ENCODE measurements at places on chromosomes 12 and 14. TPM values are rescaled to one million over a fixed set of nuclear protein-coding genes. Genes with fewer than 3 reads are reported as not detected.
A peak's percentile ranks its signal among the peaks of the same experiment; 100 is the strongest.

DNA sequence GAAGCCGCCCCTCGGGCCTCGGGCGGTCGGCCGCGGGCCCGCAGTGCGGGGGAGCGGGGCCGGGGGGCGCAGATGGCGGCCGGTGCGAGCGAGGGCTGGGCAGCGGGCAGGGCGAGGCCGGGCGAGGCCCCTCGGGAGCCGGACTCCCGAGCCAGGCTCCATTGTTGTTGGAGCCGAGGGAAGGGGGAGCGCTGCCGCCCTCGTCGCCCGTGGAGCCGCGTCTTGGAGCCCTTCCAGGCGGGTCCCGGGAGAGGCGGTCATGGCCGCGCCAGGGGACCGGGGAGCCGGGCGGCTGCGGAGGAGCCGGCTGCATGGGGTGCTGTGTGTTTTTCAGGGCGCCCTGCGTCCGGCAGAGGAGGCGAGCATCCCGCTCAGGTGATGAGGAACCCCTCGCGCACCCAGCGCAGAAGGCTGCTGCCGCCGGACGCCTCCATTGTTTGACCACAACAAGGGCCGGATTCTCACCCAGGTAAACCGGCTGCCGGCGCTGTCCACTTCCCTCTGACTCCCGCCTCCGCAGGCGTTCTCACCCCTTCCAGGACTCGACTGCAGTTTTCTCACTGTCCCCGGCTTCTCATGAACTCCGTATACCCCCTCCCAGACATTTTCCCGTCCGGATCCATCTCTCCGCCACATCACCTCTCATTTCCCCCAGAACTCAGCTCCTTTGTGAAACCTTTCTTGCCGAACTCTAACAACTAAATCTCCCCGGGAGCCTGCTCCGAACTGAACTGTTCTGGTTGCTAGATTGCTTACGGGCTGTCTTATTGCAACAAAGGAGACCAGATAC, 732 bp downstream of the ZNF664 start:
- no peak overlapping the region for H3K27ac ChIP-seq
- peak overlapping the region; percentile 94 for H3K4me3 ChIP-seq

The TIGAR gene
- 23.4 TPM for total RNA-seq

The DENND5B gene
- total RNA-seq = 14.2 TPM

The GSC gene
- total RNA-seq = not detected

- peak; percentile 14 for DNase-seq
- H3K27me3 ChIP-seq = no peaks in the 10 kb centered on the region
- H3K27ac ChIP-seq = no peak overlapping the region
- H3K36me3 ChIP-seq = no peaks in the 10 kb centered on the region
Measured at GRCh38 chr14:99686557-99687283, 2.6 kb downstream of the CYP46A1 start.

- no peak overlapping the region for H3K27ac ChIP-seq
- no peaks in the 10 kb centered on the region for H3K4me1 ChIP-seq
- H3K27me3 ChIP-seq = no peaks in the 10 kb centered on the region
- DNase-seq = peak; percentile 56
Measured at GRCh38 chr12:31874961-31875608, 84.1 kb upstream of the RESF1 start.

DNA sequence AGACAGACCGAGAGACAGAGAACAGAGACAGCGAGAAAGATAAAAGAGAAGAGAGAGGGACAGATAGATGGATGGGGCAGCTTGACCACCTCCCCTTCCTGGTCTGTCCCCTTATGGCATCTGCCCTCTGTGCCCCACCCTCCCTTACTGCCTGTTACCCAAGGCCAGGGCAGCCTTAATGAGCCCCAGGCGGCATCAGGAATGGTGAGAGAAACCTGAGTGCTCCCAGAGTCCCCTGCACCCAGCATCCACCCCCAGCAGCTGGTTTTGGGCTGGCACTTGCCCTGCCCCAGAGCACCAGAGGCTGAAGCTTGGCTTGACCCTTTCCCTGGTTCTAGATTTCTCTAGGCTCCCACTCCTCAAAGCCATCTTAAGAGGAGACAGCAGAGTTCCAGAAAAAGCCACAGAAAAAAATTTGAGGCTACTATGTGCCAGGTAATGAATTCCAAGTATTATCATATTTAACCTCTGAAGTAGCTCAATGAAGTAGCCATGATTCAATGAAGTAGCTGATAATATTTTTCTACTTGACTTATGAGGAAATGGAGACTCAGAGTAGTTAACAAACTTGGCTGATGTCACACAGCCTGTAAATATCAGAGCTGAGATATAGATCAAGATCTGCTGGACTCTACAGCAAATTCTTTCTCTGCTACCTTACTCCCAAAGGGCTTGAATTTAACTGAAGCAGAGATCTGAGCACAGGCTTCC, 2.0 kb upstream of the ZNF385A start:
- H3K4me1 ChIP-seq = peaks cover 31% of the 10 kb centered on the region
- H3K27me3 ChIP-seq = no peaks in the 10 kb centered on the region
- no peak overlapping the region for H3K4me3 ChIP-seq
- H3K36me3 ChIP-seq = peaks cover 14% of the 10 kb centered on the region
- no peak overlapping the region for H3K27ac ChIP-seq

GRCh38 chr14:105857826-105858675, 331.7 kb downstream of the TMEM121 start:
- H3K27ac ChIP-seq = no peak overlapping the region
- peak; percentile 10 for DNase-seq
- H3K27me3 ChIP-seq = no peaks in the 10 kb centered on the region
- H3K4me3 ChIP-seq = no peak overlapping the region
- H3K4me1 ChIP-seq = no peaks in the 10 kb centered on the region
- H3K36me3 ChIP-seq = peaks cover 21% of the 10 kb centered on the region

DNA sequence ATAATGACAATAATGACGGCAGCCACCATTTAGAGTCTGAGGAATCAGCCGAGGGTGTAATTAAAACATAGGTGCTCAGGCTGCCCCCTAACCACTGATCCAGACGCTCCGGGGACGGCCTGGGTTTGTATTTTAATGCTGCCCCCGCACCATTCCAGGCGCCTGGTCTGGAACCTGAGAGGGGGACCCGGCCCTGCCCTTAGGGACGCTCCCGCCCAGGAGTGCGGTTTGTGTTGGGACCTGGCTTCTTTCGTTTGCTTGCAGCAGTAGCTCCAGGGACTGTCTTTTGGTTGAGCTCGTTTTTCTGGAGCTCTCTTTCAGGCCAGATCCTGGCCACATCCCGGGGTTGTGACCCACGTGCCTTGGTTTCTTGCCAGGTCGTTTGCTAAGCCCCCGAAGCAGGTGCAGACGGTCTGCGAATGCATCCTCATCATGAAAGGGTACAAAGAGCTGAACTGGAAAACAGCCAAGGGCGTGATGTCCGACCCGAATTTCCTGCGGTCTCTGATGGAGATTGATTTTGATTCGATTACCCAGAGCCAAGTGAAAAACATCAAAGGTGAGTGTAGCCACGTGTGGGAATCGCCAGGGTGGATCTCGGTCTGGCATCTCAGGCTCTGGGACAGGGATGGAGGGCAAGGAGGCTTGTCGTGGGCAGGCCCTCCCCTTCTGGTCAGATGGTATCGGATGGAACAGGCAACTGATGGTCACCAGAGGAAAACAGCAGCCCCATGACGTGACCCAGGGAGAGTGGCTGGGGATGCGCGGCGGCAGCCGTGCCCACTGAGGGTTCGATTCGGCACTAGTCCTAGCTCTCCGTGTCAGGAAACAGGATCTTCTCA, 63.5 kb downstream of the CCDC92 start:
- no peak overlapping the region for H3K27ac ChIP-seq
- H3K36me3 ChIP-seq = peaks cover 4% of the 10 kb centered on the region
- no peaks in the 10 kb centered on the region for H3K27me3 ChIP-seq
- no peak for DNase-seq
- no peaks in the 10 kb centered on the region for H3K4me1 ChIP-seq

DNA sequence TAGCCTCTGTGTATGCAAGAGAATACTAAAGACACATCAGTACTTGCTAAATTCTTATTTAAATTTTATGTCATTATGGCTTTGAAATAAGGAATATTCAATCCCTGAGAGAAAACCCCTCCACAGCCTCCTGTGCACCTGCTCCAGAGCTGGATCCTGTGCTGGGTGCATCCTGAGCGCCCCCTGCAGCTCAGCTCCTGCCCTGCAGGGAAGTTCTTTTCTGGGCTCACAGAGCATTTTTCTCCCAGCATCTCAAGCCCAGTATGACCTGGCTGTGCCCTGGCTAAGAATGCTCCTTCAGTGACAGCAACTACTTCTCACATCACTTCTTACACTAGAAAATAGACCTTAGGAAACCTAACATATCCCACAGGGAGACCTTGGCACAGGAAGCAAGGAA, 1211.7 kb downstream of the TMEM121 start:
- no peak overlapping the region for H3K4me3 ChIP-seq
- no peak overlapping the region for H3K27ac ChIP-seq
- no peaks in the 10 kb centered on the region for H3K27me3 ChIP-seq

GRCh38 chr14:61460718-61461611, 139.6 kb downstream of the PRKCH start:
- H3K27me3 ChIP-seq = no peaks in the 10 kb centered on the region
- no peak for DNase-seq
- H3K27ac ChIP-seq = no peak overlapping the region
- 0 out of 2 replicates have a peak, but pooled peaks cover 6% of the 10 kb centered on the region for H3K36me3 ChIP-seq

- peak overlapping the region; percentile 92 for H3K4me3 ChIP-seq
- no peak for DNase-seq
- no peak overlapping the region for H3K27ac ChIP-seq
- peaks cover 12% of the 10 kb centered on the region for H3K27me3 ChIP-seq
Measured at GRCh38 chr12:72273499-72273837, 1.3 kb downstream of the TRHDE start.

The GZMH gene
- total RNA-seq = not detected

- H3K27ac ChIP-seq = no peak overlapping the region
- 0 out of 3 replicates have a peak, but pooled peaks cover 2% of the 10 kb centered on the region for H3K36me3 ChIP-seq
- no peak overlapping the region for H3K4me3 ChIP-seq
- peaks cover 5% of the 10 kb centered on the region for H3K4me1 ChIP-seq
- DNase-seq = peak; percentile 70
Measured at GRCh38 chr14:90445011-90445410, 48.2 kb downstream of the CALM1 start.

DNA sequence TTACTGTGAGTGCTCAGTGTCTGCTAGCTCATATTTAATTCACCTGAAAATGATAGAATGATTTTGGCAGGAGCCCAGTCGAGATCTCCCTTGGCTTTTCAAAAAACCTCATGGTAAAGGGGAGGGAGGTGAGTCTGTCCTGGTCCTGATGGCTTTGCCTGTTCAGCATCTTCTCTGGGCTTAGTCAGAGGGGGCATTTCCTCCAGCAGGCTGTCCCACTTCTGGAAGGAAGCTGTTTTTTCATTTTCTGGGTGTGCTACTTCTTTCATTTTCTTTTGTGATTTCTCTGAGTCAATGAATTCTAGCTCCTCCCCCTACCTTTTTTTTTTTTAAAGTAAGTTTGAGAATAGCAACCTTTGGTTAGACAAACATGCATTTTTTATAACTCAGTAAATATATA, 58.8 kb downstream of the TMX1 start:
- H3K27ac ChIP-seq = no peak overlapping the region
- H3K4me1 ChIP-seq = no peaks in the 10 kb centered on the region
- no peaks in the 10 kb centered on the region for H3K36me3 ChIP-seq
- H3K4me3 ChIP-seq = no peak overlapping the region
- no peaks in the 10 kb centered on the region for H3K27me3 ChIP-seq

The SLC38A2 gene
- 453 TPM for total RNA-seq

- no peak overlapping the region for H3K4me3 ChIP-seq
- no peak overlapping the region for H3K27ac ChIP-seq
Measured at GRCh38 chr12:20360407-20360806, 7.9 kb upstream of the PDE3A start.

DNA sequence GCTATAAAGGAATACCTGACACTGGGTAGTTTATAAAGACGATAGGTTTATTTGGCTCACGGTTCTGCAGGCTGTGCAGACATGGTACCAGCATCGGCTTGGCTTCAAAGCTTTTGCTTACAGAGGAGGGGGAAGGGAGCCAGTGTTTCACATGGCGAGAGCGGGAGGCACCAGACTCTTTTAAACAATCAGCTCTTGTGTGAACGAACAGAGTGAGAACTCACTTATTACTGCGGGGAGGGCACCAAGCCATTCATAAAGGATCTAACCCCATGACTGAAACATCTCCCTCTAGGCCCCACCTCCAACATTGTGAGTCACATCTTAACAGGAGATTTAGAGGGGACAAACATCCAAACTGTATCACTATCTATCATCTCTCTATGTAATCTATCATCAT, 227.4 kb downstream of the TMEM132D start:
- no peak overlapping the region for H3K4me3 ChIP-seq
- no peaks in the 10 kb centered on the region for H3K27me3 ChIP-seq
- H3K4me1 ChIP-seq = no peaks in the 10 kb centered on the region
- H3K27ac ChIP-seq = no peak overlapping the region

GRCh38 chr12:94207467-94207848, 59.1 kb downstream of the PLXNC1 start:
- H3K4me3 ChIP-seq = no peak overlapping the region
- H3K27ac ChIP-seq = no peak overlapping the region
- DNase-seq = no peak
- peaks cover 17% of the 10 kb centered on the region for H3K36me3 ChIP-seq

- no peak overlapping the region for H3K27ac ChIP-seq
- H3K36me3 ChIP-seq = peaks cover 27% of the 10 kb centered on the region
- no peak overlapping the region for H3K4me3 ChIP-seq
- H3K4me1 ChIP-seq = peaks cover 6% of the 10 kb centered on the region
- DNase-seq = no peak
Measured at GRCh38 chr12:108702595-108703320, 28.6 kb downstream of the CORO1C start.

GRCh38 chr12:71125949-71126348, 31.9 kb downstream of the TSPAN8 start:
- H3K4me1 ChIP-seq = no peaks in the 10 kb centered on the region
- no peaks in the 10 kb centered on the region for H3K36me3 ChIP-seq
- H3K27me3 ChIP-seq = no peaks in the 10 kb centered on the region
- H3K4me3 ChIP-seq = no peak overlapping the region
- no peak for DNase-seq

GRCh38 chr12:116133636-116134214, 143.8 kb downstream of the MED13L start:
- no peak for DNase-seq
- no peak overlapping the region for H3K4me3 ChIP-seq
- H3K27me3 ChIP-seq = no peaks in the 10 kb centered on the region
- no peak overlapping the region for H3K27ac ChIP-seq
- no peaks in the 10 kb centered on the region for H3K4me1 ChIP-seq

DNA sequence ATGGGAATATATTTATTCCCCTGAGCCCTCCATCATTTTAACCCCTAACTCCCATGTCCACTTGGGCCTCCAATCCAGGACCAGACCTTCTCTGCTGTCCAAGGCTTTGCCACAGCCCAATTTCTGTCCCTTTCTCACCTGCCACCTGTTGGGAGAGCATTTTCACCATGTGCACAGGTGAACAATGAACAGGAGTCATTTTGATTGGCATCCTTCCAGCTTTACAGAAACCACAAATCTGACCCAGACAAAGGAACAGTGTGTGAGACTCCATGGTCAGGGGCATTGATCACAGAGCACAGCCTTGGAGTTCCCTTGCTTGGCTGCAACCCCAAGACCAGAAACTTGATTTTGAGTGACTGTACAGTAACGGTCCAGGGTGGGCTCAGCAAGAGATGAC, 91.9 kb downstream of the CRACR2A start:
- H3K27ac ChIP-seq = no peak overlapping the region
- H3K36me3 ChIP-seq = no peaks in the 10 kb centered on the region
- no peak overlapping the region for H3K4me3 ChIP-seq
- H3K4me1 ChIP-seq = peaks cover 4% of the 10 kb centered on the region
- H3K27me3 ChIP-seq = no peaks in the 10 kb centered on the region

The TPH2 gene
- 0.66 TPM for total RNA-seq
